ENCODE measurements at places on chromosomes 3 and 15.

DNA sequence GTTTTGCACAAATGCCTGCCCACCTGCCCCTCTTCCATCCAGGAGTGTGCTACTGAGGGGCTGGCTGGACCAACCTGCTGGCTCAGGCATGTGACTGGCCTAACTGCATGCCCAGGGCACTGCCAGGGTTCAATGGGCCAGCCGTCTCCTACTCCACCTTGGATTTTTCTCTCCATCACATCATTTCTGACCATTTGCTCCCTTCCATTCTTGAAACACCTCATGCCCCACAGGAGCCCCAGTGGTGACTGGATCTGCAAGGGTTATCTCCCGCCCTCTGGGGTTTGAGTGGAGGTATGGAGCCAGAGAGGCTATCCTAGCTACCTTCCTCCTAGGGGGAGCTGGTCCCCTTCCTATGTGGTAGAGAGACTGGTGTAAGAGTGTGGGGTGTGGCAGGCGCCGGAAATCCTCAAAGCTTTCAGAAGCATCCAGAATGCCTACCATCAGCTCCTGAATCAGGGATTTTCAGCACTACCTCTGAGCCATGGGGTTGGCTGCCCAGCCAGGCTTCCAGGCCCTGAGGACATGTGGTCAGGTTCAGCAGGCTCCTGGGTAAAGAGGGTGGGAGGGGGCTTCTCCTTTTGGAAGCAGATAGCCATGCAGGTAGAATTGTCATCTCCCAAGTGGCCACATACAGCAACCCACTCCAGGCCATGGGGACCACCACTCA, 2.9 kb upstream of the MANF start:
- no peak for DNase-seq

DNA sequence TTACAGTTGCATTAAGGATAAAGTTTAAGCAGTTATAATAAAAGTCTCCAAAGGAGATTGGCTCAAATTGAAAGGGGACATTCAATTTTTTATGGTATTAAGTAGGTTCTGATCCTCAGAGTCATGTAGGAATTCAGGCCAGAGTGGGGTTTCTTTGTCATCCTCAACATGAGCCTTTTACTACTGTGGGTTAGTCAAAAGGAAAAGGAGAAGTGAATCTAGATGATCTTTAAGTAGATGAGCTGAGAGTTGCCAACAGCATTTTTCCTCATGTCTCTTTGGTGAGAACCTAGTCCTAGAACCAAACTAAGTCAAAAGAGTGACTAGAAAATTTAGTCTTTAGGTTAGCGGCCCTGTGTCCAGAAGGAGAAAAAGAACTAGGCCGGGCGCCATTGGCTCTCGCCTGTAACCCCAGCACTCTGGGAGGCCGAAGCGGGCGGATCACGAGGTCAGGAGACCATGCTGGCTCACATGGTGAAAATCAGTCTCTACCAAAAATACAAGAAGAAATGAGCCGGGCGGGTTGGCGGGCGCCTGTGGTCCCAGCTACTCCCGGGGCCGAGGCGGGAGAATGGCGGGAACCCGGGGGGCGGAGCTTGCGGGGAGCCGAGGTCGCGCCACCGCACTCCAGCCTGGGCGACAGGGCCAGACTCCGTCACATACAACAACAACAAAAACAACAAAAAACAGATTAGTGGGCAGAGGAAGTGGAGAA, 4.2 kb upstream of the CHL1 start:
- DNase-seq, result no peak

- no peak for DNase-seq
Observed at GRCh38 chr3:94089126-94089525, 26.3 kb downstream of the NSUN3 start.

GRCh38 chr3:16509721-16510619, 3.5 kb downstream of the RFTN1 start:
- DNase-seq, result no peak

- DNase-seq, result no peak
Observed at GRCh38 chr3:195796795-195797194, 14.9 kb downstream of the MUC4 start.

DNA sequence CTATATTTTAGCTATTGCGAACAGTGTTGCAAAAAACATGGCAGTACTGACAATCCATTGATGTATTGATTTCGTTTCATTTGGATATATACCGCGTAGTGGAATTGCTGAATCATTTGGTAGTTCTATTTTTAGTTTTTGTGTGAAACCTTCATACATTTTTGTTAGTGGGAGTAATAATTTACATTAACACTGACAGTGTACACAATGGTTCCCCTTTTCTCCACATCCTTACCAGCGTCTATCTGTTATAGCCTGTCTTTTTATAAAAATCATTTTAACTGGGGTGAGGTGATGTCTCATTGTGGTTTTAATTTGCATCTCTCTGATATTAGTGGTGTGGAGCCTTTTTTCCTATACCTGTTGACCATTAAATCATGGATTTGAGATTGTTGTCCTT, 392.4 kb upstream of the ALCAM start:
- DNase-seq, result no peak

DNA sequence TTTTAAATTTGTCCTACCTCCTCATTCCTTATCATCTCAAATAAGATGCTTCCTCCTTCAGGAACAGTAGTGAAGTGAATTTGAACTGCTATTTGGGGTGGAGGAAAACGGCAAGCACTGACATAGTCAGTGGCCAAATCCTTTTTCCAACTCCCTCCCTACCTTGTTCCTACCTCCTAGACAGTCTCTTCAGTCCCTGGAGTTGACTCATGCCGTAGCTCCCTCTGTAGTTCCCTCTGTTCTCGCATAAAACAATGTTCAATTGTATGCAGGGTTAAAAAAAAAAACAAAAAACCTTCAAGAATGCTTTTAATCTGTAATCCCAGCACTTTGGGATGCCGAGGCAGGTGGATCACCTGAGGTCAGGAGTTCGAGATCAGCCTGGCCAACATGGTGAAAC, 1.4 kb downstream of the UBR1 start:
- DNase-seq, result peak; percentile 40

- no peak for DNase-seq
Observed at GRCh38 chr15:51366920-51367319, 25.5 kb downstream of the GLDN start.

GRCh38 chr3:13655061-13655913, 106.4 kb downstream of the FBLN2 start:
- DNase-seq, result peak; percentile 59

DNA sequence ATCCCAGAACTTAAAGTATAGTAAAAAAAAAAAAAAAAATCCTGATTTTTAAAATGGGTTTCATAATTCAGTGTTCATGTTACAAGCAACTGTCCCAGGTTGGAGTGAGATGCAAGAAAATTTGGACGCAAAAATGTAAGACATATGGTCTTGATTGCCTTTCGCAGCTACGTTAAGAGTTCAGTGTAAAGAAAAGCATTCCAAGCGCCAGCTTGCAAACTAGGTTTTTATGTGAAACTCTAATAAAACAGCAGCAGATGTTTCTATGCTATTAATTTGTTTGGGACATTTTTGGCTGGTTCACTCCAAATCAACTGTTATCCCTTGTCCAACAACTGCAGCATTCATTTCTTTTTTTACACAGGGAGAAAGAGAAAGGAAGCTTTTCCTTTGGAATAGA, 957.8 kb downstream of the ROBO1 start:
- DNase-seq, result no peak

DNA sequence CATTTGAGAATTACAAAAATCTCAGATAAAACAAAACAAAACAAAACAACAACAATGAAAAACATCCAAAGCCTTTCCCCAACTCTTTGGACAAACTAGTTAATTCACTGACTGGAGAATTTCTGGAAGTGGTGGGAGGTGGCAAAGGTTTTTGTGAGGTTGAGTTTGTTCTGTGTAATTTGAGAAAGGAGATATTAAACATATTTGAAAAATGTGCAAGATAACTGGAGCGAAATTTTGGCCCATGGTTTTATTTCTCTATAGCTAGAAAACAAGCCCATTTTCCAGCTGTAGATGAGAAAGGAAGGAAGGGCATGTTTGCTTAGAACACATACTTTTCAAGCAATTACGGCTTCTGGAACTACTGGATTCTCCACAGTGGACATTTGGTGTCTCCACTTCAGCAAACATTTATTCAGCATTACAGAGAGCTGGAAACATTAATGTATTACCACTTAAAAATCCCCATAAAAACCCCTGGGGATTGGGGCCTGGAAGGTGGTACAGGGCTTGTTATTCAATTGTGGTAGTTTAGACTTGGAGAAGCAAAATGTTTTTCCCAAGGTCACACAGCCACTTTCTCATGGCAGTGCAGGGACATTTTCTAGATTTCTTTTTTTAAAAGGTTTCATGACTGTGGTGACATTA, 135.8 kb downstream of the THSD4 start:
- DNase-seq, result no peak

DNA sequence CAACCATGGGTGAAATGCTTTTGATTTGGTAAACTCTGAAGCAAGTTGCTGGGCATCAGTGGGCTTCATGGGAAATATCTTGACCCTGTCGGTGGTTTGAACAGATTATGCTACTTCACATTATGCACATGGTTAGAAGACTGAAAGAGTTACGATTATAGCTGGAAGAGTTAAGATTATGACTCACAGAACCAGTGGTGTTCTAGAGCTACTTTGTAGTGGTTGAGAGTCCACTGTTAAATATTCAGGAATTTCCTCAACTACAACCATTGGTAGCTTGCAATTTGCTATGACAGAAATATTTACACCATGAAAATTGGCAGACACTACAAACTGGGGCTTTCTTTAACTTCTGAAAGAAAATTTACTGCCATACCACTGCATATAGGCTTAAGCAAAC, 99.3 kb downstream of the GADL1 start:
- DNase-seq, result no peak

- no peak for DNase-seq
Observed at GRCh38 chr3:52827441-52827840, 3.0 kb downstream of the ITIH4 start.

DNA sequence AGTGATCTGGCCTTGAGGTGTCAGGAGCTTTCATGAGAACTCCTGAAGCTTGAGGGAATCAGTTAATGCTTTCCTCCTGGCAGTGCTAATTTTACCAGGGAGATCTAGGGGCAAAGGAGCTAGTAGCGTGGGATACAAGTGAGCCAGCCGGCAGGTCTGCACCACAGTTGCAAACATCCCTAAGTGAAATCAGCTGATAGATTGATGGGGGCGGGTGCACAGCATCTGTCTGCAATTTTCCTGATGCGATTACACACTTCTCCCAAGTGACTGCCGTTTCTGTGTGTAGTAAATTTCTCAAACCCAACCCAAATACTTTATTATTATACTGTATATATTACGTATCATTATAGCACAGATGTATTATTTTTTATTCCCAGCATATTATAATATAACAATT, 304.5 kb downstream of the AGBL1 start:
- DNase-seq, result no peak

GRCh38 chr15:47541562-47541961, 175.7 kb upstream of the SEMA6D start:
- DNase-seq, result no peak

- no peak for DNase-seq
Observed at GRCh38 chr3:12437221-12437605, 47.1 kb upstream of the TSEN2 start.

- peak; percentile 17 for DNase-seq
Observed at GRCh38 chr3:171514466-171514865, 54.3 kb upstream of the TNIK start.

- DNase-seq, result peak; percentile 87
Observed at GRCh38 chr3:61561374-61562041, at the start of gene PTPRG. Gene PTPRG (plus strand): TSS chr3:61561571. CDS start chr3:61562288, 717 bp downstream.

DNA sequence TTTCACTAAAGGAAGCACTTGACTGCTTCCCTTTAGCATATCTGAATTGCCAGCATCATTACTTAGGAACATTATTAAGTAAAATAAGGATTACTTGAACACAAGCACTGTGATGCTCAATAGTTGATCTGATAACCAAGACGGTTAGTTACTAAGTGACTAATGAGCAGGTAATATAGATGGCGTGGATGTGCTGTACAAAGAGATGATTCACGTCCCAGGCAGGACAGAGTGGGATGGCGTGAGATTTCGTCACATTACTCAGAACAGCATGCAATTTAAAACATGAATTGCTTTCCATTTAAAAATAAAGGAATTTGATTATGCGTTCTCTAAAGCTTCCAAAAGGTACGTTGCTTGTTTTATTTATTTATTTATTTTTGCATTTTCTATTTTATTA, 240.0 kb upstream of the ARHGEF26 start:
- no peak for DNase-seq

DNA sequence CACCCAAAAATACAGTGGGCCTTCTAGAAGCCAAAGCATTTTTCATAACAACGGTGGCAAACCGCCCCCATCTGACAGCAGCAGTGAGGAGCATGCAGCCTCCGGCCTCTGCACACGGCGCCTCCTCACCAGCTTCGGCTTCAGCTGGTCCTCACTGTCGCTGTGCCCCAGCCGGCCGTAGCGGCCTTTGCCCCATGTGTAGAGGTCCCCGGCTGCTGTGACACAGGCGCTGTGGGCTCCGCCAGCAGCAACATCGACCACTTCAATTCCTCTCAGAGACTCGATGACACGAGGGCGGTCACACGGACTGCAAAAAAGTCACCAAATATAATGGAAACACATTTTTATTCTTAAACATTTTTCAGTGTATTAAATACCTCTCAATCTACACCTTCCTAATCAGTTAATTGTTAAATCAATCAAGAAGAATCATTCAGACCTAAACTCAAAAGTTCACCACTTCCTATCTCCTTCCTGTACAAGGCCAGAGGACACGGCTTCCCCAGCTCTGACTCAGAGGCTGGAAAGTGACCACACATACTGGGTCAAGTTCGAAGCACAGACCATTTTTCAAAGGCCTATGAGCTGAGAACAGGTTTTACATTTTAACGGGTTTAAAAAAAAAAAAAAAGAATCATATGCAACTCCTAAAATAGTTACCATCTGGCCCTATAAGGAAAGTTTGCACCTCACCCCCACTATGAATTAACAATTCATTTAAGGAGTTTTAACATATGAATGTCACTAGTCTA, 33.6 kb upstream of the OCA2 start:
- DNase-seq, result no peak

DNA sequence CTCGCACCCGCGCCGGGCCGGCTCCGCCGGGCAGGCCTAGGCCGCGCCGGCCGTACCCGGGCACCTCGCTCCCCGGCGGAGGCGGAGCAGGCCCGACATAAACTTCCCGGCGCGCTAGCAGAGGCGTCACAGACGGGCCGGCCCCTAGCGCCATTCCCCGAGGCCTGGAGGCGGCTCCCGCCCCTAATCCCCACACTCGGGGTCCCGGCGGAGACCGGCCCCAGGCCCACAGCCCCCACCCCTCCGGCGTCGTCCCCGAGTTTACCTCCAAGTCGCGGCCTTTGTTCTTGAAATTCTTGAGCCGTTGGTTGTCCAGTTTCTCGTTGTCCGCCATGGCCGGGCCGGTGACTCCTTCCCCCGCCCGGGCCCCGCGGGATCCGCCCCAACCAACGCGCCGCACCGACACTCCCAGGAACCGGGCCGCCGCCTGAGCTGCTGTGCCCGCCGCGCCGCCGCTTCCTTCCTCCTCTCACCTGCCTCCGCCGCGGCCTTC, 376 bp downstream of the KPNA4 start:
- DNase-seq, result peak; percentile 45

Data from OCI-M1 (cell line).